ENCODE measurements at places on chromosomes 3 and 15.
A peak's percentile ranks its signal among the peaks of the same experiment; 100 is the strongest.

- DNase-seq: no peak
These were observed 10.9 kb upstream of the SEC61A1 start for GRCh38 chr3:128041344-128041743.

DNA sequence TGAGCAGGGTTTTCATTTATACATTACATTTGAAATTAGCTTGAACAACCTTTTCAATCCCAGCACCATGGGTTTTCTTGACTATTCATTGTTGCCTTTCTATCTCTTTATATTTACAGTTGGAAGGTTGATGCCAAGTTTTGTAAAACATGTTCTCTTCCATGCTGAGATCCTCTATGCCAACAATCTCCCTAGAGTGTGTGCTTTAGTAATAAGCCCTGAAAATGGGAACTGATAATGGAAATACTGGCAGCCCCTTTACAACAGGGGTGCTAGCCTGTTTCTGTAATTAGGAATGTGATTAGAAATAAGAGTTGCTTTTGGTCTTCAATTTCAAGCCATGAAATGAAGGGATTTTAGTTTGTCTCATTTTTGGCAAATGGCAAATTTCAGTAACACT, 239.9 kb upstream of the NAALADL2 start:
- no peak for DNase-seq

DNA sequence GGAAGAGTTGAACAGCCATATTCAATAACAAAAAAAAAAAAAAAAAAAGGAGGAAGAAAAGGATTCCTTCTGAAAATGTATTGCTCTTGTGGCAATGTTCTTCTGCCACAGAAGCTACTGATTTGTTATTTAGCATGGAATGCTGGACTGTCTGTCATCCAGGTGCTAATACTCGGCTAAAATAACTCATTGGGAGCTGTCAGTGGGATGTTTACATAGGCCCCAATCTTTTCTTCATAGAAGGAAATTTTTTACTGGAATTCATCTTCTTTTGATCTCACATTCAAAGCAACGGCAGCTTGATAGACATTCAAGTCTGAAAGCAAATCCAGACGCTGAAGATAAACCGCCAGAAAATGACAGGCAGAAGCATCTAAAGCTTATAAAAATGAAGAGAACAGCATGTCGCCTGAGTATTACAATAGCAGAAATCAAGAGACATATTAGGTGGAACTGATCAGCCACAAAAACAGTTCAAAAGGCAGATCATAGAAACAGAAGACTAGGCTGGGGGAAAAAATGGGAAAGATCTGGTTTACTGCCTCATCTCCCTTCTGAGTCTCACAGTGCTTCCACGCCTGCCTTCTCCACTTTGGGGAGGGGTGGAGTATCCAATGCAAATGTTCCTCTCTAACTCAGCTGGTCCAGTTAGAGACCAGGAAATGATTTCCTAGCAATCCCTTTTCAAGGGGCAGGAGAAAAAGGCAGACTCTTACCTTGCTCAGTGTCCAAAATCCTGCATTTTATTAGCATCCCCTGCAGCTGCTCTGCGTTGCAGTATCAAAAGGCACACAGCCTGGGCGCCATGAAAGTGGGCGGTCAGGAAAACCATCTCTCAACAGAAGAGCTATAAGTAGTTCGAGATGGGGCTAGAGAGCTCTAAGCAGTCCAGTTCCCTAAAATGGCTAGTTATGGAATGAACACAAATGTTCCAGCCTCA, 451.9 kb downstream of the FOXP1 start:
- peak; percentile 23 for DNase-seq

DNA sequence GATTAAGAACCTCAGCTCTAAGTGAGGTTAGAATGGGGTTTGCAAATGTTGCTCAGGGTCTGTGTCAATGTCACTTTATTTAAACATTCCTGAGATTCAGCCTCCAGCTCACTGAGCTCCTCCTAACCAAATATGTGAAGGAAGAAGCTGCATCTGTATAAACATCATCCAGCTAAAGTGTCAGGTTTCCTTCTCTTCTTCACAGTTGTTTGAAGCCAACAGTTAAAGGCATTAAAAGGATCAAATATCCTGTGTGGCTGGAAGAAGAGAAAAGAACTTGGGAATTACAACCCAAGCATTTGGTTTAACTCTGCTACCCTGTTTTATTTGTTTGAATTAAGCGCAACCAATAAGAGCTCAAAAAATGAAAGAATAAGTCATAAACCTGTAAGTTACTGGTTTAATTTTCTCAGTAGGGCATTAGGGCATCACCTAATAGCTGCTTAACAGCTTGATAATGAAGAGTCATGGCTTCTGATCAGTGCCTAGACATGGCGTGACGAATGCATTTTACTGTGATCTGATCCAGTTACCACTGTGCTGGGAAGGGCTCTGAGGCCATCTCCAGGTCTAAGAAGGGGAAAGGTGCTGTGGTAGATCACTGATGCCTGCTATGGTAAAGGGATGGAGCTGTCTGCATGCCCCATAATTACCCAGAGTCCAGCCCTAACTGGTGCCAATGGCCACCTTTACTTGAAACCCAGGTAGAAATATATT, 165.7 kb upstream of the TSC22D2 start:
- peak; percentile 77 for DNase-seq

DNA sequence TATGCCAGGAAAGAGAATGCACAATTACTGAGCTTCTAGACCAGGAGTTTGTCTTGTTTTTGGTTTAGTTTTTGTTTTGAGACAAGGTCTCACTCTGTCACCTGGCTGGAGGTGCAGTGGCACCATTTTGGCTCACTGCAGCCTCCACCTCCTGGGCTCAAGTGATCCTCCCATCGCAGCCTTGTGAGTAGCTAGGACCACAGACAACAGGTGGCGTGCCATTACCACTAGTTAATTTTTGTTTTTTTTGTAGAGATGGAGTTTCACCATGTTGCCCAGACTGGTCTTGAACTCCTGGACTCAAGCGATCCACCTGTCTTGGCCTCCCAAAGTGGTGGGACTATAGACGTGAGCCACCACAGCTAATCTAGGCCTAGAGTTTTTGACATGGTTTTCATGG, 104.4 kb upstream of the CCDC54 start:
- no peak for DNase-seq

GRCh38 chr15:63291507-63291906, 14.1 kb downstream of the APH1B start:
- peak; percentile 89 for DNase-seq

- no peak for DNase-seq
These were observed 697.5 kb upstream of the CBLB start for GRCh38 chr3:106566277-106566676.

DNA sequence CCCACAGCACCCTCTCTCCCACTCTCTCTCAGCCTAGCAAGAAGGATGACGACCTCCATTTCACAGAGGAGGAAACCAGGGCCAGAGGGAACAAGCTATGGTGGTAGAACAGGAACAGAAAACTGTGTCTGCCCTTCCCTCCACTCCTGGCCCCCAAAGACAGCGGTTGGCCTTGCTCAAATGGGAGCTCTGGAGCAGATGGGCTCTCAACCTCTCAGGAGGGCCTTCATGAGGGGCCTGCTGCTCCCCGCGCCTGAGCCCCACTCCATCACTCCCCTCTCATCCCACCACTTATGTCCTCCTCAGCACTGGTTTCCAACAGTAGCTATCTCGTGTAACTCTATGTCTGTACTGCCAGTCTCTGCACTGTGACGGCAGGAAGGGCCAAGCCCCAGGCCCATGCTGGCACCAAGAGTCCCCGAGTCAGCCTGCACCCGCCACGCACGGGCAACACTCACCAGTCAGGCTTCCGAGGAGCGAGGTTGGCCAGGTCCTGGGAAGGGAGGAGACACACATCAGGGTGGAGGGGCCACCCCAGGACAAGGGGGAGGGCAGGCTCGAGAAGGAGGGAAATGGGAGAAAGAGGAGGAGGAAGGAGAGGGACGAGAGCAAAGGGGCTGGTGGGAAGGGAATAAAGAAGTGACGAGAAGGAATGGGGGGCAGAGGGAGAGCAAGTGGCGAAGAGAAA, 45.5 kb downstream of the PTH1R start:
- DNase-seq: no peak

DNA sequence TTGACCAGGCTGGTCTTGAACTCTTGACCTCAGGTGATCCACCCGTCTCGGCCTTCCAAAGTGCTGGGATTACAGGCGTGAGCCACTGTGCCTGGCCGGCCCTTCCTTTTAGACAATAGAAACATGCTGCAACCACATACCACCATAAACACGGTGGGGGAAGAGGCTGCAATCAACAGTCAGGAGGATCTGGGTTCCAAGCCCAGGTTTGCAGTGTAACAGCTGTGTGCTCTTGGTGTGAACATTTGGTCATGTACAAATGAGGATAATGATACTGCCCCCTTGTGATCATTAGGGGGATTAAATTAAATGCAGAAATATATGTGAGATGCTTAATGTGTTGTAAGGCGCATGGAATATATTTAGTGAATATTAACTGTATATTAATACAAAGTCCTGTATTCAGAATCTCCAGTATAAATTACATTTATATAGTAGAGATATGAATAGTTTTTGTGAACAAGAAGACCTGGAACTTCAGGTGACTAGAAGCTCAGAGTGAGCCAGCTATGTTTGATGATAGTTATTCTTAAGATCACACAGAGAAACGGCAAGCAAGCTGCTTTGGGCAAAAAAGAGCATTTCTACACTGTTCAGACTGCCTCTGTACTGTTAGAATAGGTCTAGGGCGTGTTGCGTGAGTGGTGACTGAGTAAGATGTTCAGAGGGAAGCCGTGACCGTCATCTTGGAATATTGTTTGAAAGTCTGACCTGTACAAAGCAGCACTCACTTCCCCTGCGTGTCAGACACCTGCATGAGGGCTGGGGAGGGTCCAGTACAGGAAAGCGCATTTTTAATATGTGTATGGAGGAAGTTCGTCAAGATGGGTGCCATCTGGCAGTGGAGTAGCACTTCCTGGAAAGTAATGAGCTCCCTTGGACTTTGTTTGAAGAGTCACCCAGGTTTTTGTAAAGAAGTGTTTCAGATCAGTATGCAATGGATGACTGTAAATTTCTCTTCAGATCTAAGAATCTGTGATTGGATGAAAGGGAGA, 125.8 kb downstream of the PGPEP1L start:
- peak; percentile 78 for DNase-seq

DNA sequence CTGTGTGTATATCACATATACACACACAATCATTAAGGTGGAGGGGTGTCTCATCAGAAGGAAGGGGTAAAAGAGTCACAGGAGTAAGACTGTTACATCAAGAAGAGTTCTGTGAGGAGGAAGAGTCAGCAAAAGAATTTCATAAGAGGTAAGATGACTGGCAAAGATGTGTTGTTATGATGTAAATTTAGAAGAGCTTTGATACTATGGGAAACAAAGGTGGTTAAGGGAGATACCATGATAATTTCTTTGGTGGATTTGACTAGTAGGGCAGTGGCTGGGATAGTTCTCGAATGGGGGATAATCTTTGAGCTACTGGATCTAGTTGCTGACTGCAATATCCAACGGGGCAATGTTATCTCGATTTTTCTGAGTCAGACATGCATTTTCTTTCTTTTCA, 61.6 kb downstream of the STAG1 start:
- DNase-seq: no peak

DNA sequence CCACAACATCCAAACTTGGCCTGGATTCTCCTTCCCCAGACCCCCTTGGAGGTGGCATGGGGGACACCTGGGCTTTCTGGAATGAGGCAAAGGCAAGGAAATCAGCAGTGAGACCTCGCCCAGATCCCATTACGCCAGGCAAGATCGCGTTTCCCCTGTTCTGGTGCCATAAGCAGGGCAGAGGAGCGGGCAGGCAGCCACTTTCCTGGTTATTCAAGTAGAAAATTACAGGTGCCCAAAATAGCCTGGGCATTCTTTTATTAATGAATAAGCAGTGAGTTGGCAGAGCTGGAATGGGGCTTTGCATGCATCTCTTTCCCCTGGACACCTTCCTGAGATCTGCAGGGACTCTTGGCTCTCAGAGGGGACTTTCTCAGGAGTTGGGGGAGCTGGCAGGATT, 31.5 kb upstream of the FAM107A start:
- no peak for DNase-seq

DNA sequence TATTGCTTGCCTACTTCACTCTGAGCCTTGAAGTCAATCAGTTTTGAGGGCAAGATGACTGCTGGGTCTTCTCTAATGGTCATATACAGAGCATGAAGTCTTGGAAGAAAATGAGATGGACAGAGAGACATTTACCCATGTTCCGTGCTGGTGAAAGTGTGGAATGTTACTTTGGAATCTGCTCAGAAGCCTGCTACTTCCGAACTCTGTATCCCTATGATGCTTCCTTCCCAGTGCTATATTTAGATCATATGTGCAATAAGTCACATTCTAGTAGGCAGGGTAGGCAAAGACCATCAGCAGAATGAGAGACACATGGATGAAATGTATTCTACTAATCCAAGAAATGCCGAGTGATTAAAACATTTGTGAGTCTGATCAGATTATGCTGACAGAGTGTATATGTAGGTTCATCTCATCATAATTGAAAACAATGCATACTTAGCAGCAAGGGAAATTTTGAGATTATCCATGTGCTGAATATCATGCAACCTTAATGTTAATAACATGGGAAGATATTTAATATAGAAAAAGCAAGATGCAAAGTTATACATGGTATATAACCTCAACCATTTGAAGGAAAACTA, 60.5 kb downstream of the RAB7A start:
- DNase-seq: peak; percentile 51

GRCh38 chr15:60973637-60974415, 255.3 kb downstream of the RORA start:
- peak; percentile 87 for DNase-seq

GRCh38 chr3:188792793-188793192, 379.0 kb upstream of the TPRG1 start:
- peak; percentile 52 for DNase-seq

GRCh38 chr3:134367869-134368750, 6.1 kb downstream of the AMOTL2 start:
- no peak for DNase-seq

- no peak for DNase-seq
These were observed 43.0 kb upstream of the CACNA2D3 start for GRCh38 chr3:54079314-54079713.

- peak; percentile 54 for DNase-seq
These were observed 14.5 kb downstream of the RLBP1 start for GRCh38 chr15:89206908-89207331.

- DNase-seq: no peak
These were observed 272.1 kb downstream of the SI start for GRCh38 chr3:164806188-164806587.

DNA sequence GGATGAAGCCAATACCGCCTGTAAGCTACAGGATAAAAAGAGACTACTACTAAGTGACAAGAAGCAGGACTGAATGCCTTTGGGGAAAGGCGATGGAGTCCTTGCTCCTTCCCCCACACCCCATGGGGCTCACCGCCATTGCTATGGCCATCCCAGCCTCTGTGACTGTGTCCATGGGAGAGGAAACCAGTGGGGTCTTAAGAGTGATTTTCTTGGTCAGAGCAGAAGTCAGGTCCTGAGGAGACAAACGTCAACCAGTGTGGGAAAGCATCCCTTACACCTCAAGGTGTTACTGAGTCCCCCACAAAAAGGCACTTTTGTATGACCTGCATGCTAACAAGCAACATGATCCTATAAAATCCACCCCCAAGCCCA, 913 bp downstream of the IMPDH2 start:
- no peak for DNase-seq

- no peak for DNase-seq
These were observed 115.3 kb downstream of the PLCH1 start for GRCh38 chr3:155629556-155629955.
